ENCODE measurements at places on chromosomes 2 and 18.

DNA sequence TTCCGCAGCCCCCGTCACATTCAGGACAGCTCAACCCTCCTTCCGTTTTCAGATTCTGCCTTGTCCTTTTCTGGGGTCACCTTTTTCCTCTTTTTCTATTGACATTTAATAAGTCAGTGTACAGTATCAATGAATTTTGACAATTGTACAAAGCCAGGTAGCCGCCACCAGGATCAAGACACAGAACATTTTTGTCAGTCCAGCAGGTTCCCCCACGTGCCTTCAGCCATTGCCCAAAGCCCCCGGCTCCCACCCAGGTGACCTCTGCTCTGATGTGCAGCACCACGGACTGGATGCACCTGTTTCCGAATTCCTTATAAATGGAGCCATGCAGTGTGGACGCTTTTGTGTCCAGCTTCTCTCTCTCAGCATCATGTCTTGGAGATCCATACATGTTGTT is 30.0 kb downstream of the CROCC2 start:
- H3K27ac ChIP-seq: no peak overlapping the region
- H3K36me3 ChIP-seq: no peaks in the 10 kb centered on the region
- DNase-seq: no peak
- no peak overlapping the region for H3K4me3 ChIP-seq
- H3K27me3 ChIP-seq: no peaks in the 10 kb centered on the region

DNA sequence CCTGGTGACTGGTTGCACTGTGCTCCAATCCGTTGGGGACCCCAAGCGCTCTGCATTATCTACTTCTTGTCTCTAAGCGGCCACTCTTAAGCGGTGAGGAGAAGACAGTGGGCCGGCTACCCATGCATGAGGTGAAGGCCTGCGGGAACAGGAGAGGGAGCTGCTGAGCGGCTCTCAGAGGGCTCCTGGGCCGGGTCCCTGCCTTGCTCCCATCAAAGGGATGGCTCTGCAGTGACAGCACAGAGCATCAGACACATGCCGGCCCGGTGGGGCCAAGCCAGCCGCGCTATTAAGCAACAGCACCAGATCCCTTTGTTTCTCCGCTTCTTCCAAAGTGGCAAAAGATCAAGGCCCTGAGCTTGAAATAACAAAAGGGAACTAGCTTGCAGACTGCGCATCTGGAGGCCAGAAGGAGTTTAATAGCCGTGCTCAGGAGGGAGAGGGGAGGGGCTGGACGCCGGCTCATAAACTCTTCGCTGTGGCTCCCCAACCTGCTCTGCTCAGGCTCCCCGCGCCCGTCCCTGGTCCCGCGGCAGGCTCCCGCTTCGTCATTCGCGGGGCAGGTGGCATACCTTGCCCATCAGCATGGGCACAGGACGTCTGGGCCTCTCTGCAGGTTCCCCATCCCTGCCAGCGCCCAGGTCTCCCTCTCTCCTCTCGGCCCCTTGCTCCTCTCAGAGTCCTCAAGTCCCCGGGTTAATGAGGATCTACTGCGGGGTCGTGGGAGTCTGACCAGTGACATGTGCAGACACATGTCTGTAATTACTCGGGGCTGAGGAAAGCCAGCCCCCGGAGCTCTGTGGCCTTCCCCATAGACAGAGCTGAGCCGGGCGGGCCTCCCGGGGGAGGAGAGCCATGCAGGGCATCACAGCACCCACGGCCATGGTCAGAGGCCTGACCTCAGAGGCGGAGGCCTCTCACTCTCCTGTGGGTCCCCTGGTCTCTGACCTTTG is 96.7 kb downstream of the ASB1 start:
- H3K4me1 ChIP-seq: no peaks in the 10 kb centered on the region
- H3K27me3 ChIP-seq: no peaks in the 10 kb centered on the region
- no peaks in the 10 kb centered on the region for H3K36me3 ChIP-seq
- H3K27ac ChIP-seq: no peak overlapping the region
- no peak overlapping the region for H3K4me3 ChIP-seq
- DNase-seq: peak; percentile 82

GRCh38 chr2:30237966-30238800 is 6.8 kb downstream of the LBH start:
- H3K4me3 ChIP-seq: no peak overlapping the region
- peaks cover 70% of the 10 kb centered on the region for H3K36me3 ChIP-seq
- H3K27me3 ChIP-seq: no peaks in the 10 kb centered on the region
- H3K27ac ChIP-seq: no peak overlapping the region

- no peak overlapping the region for H3K4me3 ChIP-seq
- H3K4me1 ChIP-seq: no peaks in the 10 kb centered on the region
- no peak overlapping the region for H3K27ac ChIP-seq
These were observed 86.1 kb downstream of the SLC4A10 start for GRCh38 chr2:161710131-161710915.

- no peaks in the 10 kb centered on the region for H3K27me3 ChIP-seq
- DNase-seq: no peak
- no peaks in the 10 kb centered on the region for H3K36me3 ChIP-seq
- H3K27ac ChIP-seq: no peak overlapping the region
- no peak overlapping the region for H3K4me3 ChIP-seq
These were observed 234.4 kb upstream of the FIGN start for GRCh38 chr2:163970058-163970813.

- H3K27me3 ChIP-seq: no peaks in the 10 kb centered on the region
- H3K4me3 ChIP-seq: no peak overlapping the region
- H3K4me1 ChIP-seq: peaks cover 3% of the 10 kb centered on the region
- DNase-seq: no peak
- H3K36me3 ChIP-seq: no peaks in the 10 kb centered on the region
- no peak overlapping the region for H3K27ac ChIP-seq
These were observed 385.4 kb downstream of the SOX11 start for GRCh38 chr2:6077585-6077984.

DNA sequence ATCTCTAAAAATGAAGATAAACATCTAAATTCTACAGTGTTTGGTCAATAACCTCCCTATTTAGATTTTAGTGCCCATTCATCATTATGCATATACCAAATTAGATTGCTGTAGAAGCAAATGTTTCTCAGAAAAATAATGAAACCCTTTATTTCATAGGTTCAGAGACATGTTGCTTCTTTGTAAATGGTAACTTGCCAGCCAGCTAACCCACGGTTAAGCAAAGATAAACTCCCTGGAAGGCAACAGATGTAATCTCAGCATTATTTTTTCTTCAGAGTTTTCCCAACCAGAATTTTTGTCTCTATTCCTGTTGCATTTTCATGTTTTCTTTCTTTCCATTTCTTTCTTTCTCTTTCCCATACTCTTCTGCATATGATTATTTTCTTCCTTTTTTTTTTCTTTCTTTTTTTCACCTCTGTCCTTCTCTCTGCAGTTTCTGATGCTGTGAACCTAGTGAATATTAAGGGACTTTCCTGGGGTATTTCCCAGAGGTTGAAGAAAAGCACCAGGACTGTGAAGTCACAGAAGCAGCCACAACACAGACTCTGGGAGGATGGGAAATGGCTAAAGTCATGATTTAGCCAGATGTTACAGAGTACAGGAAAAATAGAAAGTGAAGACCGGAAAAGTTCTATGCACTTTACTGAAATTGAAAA is 50.0 kb upstream of the DSG1 start:
- no peak for DNase-seq
- no peaks in the 10 kb centered on the region for H3K4me1 ChIP-seq
- no peak overlapping the region for H3K27ac ChIP-seq

- H3K4me3 ChIP-seq: no peak overlapping the region
- H3K27ac ChIP-seq: no peak overlapping the region
- no peaks in the 10 kb centered on the region for H3K36me3 ChIP-seq
- peak; percentile 34 for DNase-seq
These were observed 32.0 kb upstream of the SKOR2 start for GRCh38 chr18:47283476-47283875.

GRCh38 chr2:147714582-147714981 is 130.2 kb upstream of the ACVR2A start:
- no peaks in the 10 kb centered on the region for H3K27me3 ChIP-seq
- H3K4me1 ChIP-seq: no peaks in the 10 kb centered on the region
- H3K27ac ChIP-seq: no peak overlapping the region
- DNase-seq: no peak

- no peak overlapping the region for H3K27ac ChIP-seq
- H3K4me1 ChIP-seq: 0 out of 2 replicates have a peak, but pooled peaks cover 3% of the 10 kb centered on the region
- H3K27me3 ChIP-seq: no peaks in the 10 kb centered on the region
- DNase-seq: no peak
These were observed 454.2 kb upstream of the HNRNPA3 start for GRCh38 chr2:176758426-176758825.

DNA sequence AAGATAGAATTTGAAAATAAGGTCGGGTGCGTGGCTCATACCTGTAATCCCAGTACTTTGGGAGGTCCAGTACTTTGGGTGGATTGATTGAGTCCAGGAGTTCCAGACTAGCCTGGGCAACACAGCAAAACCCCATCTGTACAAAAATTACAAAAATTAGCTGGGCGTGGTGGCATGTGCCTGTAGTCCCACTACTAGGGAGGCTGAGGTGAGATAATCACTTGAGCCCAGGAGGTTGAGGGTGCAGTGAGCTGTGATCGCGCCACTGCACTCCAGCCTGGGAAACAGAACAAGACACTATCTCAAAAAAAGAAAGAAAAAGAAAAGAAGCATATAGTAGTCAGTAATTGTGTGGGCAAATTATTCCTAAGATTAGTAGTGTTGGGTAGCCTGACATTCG is 194.2 kb upstream of the ALPP start:
- no peaks in the 10 kb centered on the region for H3K4me1 ChIP-seq
- no peak for DNase-seq
- no peak overlapping the region for H3K4me3 ChIP-seq
- no peaks in the 10 kb centered on the region for H3K36me3 ChIP-seq
- no peak overlapping the region for H3K27ac ChIP-seq
- H3K27me3 ChIP-seq: no peaks in the 10 kb centered on the region

DNA sequence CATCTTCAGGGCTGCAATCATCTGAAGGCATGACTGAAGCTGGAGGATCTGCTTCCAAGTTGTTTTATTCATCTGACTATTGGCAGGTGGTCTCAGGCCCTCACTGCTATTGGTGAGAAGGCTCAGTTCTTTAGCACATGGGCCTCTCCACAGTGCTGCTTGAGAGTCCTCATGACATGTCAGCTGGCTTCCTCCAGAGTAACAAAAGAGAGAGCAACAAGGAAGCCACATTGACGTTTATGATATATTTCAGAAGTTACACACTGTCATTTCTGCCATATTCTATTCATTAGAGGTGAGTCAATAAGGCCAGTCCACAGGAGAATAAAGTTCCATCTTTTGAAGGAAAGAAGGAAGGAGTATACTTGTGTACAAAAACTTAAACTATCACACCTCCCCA is 7.9 kb upstream of the SIGLEC15 start:
- no peak overlapping the region for H3K27ac ChIP-seq
- H3K27me3 ChIP-seq: no peaks in the 10 kb centered on the region
- no peak overlapping the region for H3K4me3 ChIP-seq
- no peaks in the 10 kb centered on the region for H3K4me1 ChIP-seq

DNA sequence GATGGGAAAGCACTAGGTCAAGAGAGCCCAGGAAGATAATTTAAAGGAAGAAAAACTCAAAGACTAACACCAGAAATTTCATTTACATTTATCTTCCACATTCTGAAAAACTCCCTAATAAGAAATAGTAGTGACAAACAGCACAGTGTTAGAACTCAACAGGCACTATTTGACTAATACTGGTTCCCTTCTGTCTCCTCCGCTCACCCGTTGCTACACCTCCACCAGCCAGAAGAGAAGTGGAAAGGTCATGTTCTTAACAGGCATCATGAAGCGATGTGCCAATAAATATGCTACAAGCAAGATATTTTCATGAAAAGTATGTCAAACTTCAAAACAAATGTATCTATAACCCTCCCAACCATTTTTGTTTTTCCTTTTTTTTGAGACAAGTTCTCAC is 5.7 kb downstream of the ROCK1 start:
- DNase-seq: no peak
- H3K27me3 ChIP-seq: no peaks in the 10 kb centered on the region
- H3K4me3 ChIP-seq: no peak overlapping the region
- no peaks in the 10 kb centered on the region for H3K4me1 ChIP-seq
- no peak overlapping the region for H3K27ac ChIP-seq
- no peaks in the 10 kb centered on the region for H3K36me3 ChIP-seq

- H3K27me3 ChIP-seq: no peaks in the 10 kb centered on the region
- peak overlapping the region; percentile 96 for H3K4me3 ChIP-seq
- no peak for DNase-seq
These were observed 713 bp downstream of the WBP1 start for GRCh38 chr2:74458938-74459363.

GRCh38 chr18:54151376-54151775 is 73.1 kb downstream of the MBD2 start:
- DNase-seq: no peak
- no peaks in the 10 kb centered on the region for H3K4me1 ChIP-seq
- H3K4me3 ChIP-seq: no peak overlapping the region

DNA sequence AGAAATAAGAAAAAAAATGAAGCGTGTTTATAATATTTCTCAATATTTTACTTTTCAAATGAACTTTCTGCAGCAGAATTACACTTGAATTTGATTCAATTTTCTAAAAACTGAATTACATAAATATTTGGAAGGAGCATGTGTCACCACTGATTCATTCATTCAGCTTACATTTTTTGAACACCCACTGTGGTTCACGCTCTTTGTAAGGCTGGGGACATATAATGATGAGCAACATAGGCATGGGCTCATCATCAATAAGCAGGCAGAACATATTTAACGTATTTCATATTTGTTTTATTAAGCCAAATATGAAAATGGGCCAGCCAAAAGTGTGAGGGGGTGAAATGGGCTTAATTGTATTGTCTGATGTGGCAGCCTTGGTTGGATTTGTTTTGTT is 209.1 kb downstream of the CTNNA2 start:
- no peaks in the 10 kb centered on the region for H3K4me1 ChIP-seq
- no peak overlapping the region for H3K27ac ChIP-seq
- no peaks in the 10 kb centered on the region for H3K36me3 ChIP-seq
- no peak for DNase-seq
- H3K4me3 ChIP-seq: no peak overlapping the region
- H3K27me3 ChIP-seq: no peaks in the 10 kb centered on the region

DNA sequence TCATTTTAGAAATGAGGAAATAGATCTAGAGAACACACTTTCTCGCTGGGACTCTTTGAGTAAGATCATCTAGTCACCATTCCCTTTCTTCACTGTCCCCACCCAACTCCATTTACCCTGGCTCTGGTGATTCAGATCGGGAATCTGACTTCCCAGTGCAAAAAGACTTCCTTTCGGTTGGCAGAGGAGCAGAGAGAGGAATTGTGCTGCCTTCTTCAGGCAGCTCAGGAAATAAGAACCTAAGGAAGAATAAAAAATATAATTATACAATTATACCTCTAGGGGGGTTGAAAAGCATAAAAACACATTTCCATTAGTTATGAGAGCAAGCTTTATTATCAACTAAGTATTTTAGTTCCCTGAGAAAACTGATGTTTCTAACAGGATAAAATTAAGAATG is 9.3 kb upstream of the MPP4 start:
- H3K4me3 ChIP-seq: no peak overlapping the region
- no peaks in the 10 kb centered on the region for H3K27me3 ChIP-seq
- DNase-seq: no peak
- H3K4me1 ChIP-seq: no peaks in the 10 kb centered on the region
